ENCODE measurements at places on chromosomes 5 and 9.

GRCh38 chr5:88144219-88145001 is 124.2 kb downstream of the TMEM161B start:
- DNase-seq: no peak
- no peak overlapping the region for H3K4me3 ChIP-seq
- H3K27ac ChIP-seq: peak overlapping the region; percentile 80
- no peaks in the 10 kb centered on the region for H3K36me3 ChIP-seq

- peaks cover 2% of the 10 kb centered on the region for H3K4me1 ChIP-seq
- no peak for DNase-seq
- H3K4me3 ChIP-seq: no peak overlapping the region
- no peak overlapping the region for H3K27ac ChIP-seq
Observed at GRCh38 chr9:123003466-123003865, 30.0 kb upstream of the GPR21 start.

- H3K4me3 ChIP-seq: no peak overlapping the region
- no peaks in the 10 kb centered on the region for H3K36me3 ChIP-seq
- no peaks in the 10 kb centered on the region for H3K27me3 ChIP-seq
- no peak for DNase-seq
- H3K27ac ChIP-seq: no peak overlapping the region
- no peaks in the 10 kb centered on the region for H3K4me1 ChIP-seq
Observed at GRCh38 chr5:25405850-25406249, 761.1 kb upstream of the CDH10 start.

GRCh38 chr9:91193087-91193657 is 168.5 kb downstream of the AUH start:
- peak overlapping the region; percentile 96 for H3K27ac ChIP-seq
- peaks cover 85% of the 10 kb centered on the region for H3K4me1 ChIP-seq
- no peaks in the 10 kb centered on the region for H3K27me3 ChIP-seq
- DNase-seq: peak; percentile 95
- H3K4me3 ChIP-seq: peak overlapping the region; percentile 78

GRCh38 chr9:123832858-123833650 is 96.9 kb downstream of the DENND1A start:
- no peak for DNase-seq
- H3K4me1 ChIP-seq: peaks cover 25% of the 10 kb centered on the region
- no peak overlapping the region for H3K27ac ChIP-seq
- no peak overlapping the region for H3K4me3 ChIP-seq

GRCh38 chr5:9787861-9788600 is 157.9 kb upstream of the TAS2R1 start:
- no peak overlapping the region for H3K27ac ChIP-seq
- DNase-seq: no peak
- no peaks in the 10 kb centered on the region for H3K27me3 ChIP-seq
- H3K4me1 ChIP-seq: no peaks in the 10 kb centered on the region

GRCh38 chr5:67010684-67011409 is 185.8 kb downstream of the CD180 start:
- no peak for DNase-seq
- H3K4me3 ChIP-seq: no peak overlapping the region
- H3K27me3 ChIP-seq: no peaks in the 10 kb centered on the region
- no peaks in the 10 kb centered on the region for H3K36me3 ChIP-seq
- no peak overlapping the region for H3K27ac ChIP-seq
